ENCODE measurements at places on chromosomes 13 and 19.

DNA sequence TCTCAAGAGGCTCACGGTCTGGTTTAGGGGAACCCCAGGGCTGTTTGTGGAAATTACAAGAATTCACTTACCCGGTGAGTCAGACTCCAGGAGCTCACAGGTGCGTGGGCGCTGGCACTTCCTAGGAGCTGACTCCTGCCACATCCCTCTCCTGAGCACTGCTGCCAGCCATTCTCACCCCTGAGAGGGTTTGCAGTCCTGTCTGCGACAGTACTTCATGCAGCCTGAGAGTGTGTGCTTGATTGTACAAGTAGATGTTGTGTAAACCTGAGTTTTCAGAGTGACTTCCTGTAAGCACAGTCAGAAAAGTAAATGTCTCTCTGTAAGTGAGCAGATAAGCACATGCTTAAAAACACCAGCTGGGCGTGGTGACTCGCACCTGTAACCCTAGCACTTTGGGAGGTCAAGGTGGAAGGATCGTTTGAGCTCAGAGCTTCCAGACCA lies 8.1 kb downstream of the MRPL4 start:
- DNase-seq, result no peak

- no peak for DNase-seq
Observed at GRCh38 chr19:42501733-42502132, 26.5 kb downstream of the CEACAM1 start.

DNA sequence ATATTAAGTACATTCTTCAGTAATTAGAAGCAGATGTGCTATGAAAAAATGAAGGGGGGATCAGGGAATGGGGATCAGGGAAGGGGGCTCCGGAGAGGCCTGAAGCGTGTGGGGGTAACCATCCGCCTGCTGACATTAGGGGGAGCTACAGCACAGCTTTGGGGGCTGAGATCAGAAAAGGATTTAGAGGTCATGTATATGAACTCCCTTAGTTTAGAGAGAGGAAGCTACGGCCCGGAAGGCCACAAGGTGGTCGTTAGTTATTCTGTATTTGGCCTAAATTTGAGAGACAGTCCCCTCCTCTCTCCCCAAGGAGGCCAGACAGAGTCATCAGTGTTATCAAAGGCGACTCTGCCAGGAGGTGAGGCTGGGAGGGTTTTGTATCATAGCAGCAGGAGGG lies 99.0 kb downstream of the TM9SF2 start:
- no peak for DNase-seq

GRCh38 chr13:113267642-113268405 lies 29.2 kb upstream of the LAMP1 start:
- DNase-seq, result no peak

DNA sequence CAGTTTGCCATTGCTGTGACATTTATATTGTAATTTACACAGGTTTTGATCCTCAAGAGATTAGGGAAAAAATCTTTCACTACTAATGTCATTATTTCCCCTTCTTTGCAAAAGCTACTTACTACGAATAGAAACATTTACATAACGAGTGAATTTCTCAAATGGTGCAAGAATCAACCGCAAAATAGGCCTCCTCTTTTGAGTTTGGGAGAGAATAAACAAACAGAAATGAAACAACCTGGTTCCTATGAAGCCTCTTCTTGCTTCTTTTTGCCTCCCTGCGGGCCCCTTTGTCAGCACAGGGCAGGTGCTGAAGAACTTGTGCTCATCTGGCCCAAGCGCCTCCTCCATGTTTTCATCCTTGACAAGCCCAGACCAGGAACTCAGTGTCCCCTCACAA lies 10.1 kb upstream of the GJA3 start:
- DNase-seq, result no peak

DNA sequence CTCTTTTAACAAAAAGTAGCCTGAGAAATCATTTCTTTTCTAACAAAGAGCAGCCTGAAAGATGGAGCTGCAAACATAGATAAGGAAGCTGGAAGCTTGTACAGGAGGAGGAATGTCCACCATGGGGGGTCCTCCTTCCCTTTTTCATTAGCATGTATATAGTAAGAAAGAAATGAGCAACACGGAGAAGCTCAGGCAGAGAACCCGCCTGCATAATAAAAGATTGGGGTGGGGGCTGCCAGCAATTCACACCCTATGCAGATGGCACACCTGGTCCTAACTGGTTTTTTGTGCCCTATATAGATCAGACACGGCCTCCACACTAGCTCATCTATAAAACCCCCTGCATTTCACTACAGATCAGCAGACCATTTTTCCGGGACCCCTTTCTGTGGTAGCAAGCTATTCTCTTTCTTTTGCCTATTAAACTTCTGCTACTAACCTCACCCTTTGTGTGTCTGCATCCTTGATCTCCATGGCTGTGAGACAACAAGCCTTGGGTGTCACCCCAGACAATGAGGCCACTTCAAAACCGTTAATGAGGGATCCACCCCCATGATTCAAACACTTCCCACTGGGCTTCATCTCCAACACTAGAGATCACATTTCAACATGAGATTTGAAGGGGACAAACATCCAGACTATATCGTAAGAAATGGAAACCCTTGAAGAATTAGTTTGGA lies 167.5 kb upstream of the FREM2 start:
- no peak for DNase-seq

DNA sequence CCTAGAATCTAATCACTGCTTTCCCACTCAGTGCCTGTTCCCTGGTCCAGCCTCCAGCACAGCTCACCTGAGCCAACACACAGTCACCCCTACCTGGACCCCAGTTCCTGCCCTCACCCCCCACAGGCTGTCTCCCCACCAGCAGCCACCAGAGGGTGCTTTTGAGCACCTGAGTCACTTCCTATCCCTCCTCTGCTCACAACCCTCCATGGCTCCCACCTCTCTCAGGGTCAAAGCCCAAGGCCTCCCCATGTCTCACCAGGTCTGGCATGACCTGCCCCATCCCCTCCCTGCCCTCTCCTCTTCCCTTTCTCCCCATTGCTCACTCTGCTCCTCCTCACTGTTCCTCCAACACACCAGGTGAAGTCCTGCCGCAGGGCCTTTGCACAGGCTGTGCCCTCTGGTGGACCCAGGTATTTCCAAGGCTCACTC lies 7.1 kb upstream of the DPP9 start:
- no peak for DNase-seq

DNA sequence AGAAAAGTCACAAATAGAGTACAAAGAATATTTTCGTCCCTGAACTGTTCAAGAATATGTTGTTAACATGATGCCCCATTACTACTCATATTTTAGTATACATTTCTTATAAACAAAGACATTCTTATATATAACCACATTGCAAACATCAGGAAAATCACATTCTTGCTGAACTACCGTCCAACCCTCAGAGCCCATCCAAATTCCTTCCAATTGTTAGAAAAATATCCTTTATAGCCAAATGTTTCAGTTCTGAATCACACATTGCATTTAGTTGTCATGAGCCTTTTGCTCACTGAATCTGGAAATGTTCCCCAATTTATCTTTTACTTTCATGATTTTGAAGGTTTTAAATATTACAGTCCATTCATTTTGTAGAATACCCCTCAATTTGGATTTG lies 467.8 kb upstream of the ARGLU1 start:
- peak; percentile 65 for DNase-seq

- peak; percentile 55 for DNase-seq
Observed at GRCh38 chr19:3698386-3698950, 1.8 kb downstream of the PIP5K1C start.

GRCh38 chr19:6071875-6072274 lies 38.4 kb downstream of the RFX2 start:
- DNase-seq, result no peak

DNA sequence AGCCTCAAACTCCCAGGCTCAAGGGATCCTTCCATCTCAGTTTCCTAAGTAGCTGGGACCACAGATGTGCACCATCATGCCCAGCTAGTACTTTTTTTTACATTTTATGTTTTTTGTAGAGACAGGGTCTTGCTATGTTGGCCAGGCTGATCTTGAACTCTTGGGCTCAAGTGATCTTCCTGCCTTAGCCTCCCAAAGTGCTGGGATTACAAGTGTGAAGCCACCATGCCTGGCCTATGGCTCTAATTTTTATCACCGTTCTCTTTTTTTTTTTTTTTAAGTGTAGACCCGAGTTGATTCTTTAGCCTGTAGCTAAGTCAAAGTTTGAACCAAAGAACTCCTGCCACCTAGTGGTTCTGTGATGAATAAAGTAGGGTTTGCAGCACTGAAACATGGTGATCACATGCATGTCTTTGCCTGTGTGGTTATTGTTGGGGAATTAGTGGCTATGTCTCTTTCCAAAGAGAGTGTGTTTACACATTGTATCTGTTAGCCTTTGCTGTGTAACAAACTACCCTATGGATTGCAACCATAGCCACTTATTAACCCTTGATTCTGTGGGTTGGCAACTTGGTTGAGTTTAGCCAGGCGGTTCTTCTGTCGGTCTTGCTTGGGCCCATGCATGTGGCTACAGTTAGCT lies 11.6 kb downstream of the NFILZ start:
- DNase-seq, result peak; percentile 90

GRCh38 chr13:75603038-75603437 lies 33.1 kb upstream of the LMO7 start:
- DNase-seq, result no peak

GRCh38 chr19:44668985-44669764 lies 2.1 kb upstream of the CEACAM19 start:
- no peak for DNase-seq

GRCh38 chr19:34960103-34960805 lies 3.8 kb downstream of the ZNF792 start:
- DNase-seq, result peak; percentile 51

GRCh38 chr13:36752673-36753072 lies 66.3 kb upstream of the RFXAP start:
- DNase-seq, result peak; percentile 37

DNA sequence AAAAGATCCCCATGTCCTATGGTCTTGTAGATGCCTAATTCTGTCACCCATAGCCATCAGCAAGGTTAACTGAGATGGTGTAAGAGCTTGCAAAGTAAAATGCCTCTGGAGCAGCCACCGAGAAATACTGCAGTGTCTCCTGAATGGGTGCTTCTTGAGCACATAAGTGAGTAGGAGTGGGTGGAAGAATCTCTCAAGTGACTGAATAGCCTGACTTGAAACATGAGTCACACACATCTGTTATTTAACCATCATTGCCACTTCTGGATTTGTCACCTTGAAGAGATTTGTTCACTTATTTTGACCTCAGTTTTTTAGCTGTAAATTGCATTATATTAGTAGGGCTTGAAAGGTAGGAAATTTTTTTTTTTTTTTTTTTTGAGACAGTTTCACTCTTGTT lies 2.3 kb downstream of the ZNF714 start:
- peak; percentile 66 for DNase-seq

- DNase-seq, result no peak
Observed at GRCh38 chr19:38564981-38565690, 52.6 kb downstream of the MAP4K1 start.

GRCh38 chr19:39152066-39152465 lies 26.5 kb downstream of the PAK4 start:
- no peak for DNase-seq

GRCh38 chr13:110232756-110233155 lies 74.2 kb downstream of the COL4A1 start:
- no peak for DNase-seq

- no peak for DNase-seq
Observed at GRCh38 chr13:27236478-27236877, 14.9 kb upstream of the RPL21 start.

DNA sequence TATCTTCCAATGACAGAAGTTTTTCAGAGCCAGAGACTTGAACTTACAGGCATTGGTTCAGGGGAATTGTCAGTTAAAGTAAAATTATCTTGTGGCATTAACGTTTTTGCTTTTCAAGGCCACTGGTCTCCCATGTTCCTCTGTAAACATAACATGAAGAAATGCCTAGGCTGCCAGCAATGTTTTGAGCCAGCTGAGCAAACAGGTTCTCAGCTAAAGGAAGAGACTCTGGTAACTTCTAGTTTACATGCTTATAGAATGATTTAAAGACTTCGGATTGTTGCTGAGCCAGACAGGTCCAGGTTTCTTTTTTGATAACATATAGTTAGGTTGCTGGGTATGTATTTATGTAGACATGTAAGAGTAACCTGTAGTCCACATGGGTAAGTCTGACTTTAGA lies 35.7 kb downstream of the ZNF493 start:
- DNase-seq, result no peak

- DNase-seq, result no peak
Observed at GRCh38 chr19:8257052-8257443, 47.9 kb downstream of the CERS4 start.

DNA sequence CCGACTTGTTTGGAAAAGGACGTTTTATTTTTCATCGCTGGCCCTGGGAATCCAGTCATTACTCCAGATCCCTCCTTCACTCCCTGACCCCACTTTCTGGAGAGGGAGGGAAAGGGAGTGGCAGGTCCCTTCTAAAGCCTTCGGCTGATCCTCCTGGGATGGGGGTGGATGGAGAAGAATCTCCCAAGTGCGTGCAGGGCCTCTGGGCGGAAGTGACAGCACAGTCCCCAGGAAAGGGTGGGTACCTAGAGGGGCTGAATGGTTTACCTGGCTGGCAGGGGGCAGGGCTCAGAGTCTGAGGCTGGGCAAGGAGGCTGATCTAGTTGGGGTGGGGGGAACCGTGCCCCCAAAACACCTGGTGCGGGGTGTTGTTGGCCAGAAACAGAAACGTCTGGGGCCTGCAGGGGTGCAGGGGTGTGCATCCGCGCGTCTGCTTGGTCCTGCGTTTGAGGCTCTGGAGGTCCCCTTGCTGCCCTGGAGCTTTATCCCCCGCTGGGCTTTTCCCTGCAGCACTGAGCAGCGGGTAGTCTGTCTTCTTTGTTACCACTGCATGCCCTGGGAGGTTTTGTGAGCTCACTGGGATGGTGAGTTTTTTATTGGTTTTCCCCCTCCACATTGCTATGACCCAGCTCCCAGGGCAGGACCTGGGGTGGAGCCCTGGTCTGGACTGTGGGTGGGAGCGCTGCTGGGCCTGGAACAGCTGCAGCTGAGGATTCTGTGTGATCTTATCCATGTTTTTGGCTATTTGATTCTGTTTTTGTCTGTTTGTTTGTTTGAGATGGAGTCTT lies 3.0 kb upstream of the ZNF628 start:
- peak; percentile 60 for DNase-seq

GRCh38 chr13:34391076-34391475 lies 551.0 kb upstream of the NBEA start:
- DNase-seq, result peak; percentile 52

DNA sequence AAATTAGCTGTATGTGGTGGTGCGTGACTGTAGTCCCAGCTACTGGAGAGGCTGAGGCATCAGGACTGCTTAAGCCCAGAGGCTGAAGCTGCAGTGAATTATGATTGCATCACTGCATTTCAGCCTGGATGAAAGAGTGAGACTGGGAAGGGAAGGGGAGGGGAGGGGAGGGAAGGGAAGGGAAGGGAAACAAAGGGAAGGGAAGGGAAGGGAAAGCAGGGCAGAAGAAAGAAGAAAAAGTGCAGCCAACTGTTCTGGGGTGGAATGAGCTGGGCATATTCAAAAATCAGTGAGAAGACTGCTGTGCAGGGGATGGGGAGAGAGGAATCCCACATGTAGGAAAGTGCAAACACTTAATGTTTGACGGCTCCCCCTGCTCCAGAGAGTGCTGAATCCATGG lies 905.5 kb downstream of the UQCRFS1 start:
- no peak for DNase-seq

DNA sequence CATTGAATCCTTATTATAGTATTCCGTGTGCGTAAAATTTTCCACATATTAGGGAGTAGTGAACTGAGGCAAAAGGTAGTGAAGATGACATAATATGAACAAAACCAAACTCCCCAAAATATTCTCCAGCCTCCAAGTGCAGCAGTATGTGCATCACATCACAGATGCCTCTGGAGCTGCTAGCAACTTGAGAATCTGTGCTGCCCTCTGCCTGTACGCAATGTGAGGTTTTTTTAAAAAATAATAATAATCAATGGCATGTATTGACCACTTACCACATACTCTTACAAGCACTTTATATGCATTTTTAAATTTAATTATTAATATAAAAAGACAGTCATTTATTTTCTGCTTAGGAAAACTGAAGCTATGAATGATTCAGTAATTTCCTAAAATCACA lies 583.0 kb upstream of the SPRY2 start:
- peak; percentile 36 for DNase-seq
